ENCODE measurements at places on chromosomes 13 and 19.

GRCh38 chr19:15187026-15188007, 13.5 kb downstream of the NOTCH3 start:
- DNase-seq = no peak

- no peak for DNase-seq
Measured at GRCh38 chr13:40101708-40102359, 446.4 kb downstream of the COG6 start.

DNA sequence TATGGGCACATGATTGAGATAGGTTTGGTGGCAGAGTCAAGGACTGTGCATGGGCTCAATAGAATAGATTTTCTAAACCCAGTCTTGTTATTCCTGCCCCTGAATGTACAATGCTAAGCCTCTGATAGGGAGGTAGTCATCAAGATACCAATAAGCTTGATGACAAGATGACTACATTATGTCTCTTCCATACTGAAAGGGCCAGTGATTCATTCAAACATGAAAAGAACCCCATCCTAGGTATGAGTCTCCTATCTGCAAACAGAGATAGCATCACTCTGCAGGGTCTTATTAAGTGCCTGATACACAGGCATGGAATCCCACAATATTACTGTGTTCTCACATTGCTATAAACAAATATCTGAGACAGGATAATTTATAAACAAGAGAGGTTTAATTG, 40.3 kb upstream of the UFM1 start:
- DNase-seq = no peak

- DNase-seq = no peak
Measured at GRCh38 chr13:25190256-25190655, 18.2 kb upstream of the AMER2 start.

- DNase-seq = no peak
Measured at GRCh38 chr13:112184261-112184660, 117.3 kb downstream of the SOX1 start.

DNA sequence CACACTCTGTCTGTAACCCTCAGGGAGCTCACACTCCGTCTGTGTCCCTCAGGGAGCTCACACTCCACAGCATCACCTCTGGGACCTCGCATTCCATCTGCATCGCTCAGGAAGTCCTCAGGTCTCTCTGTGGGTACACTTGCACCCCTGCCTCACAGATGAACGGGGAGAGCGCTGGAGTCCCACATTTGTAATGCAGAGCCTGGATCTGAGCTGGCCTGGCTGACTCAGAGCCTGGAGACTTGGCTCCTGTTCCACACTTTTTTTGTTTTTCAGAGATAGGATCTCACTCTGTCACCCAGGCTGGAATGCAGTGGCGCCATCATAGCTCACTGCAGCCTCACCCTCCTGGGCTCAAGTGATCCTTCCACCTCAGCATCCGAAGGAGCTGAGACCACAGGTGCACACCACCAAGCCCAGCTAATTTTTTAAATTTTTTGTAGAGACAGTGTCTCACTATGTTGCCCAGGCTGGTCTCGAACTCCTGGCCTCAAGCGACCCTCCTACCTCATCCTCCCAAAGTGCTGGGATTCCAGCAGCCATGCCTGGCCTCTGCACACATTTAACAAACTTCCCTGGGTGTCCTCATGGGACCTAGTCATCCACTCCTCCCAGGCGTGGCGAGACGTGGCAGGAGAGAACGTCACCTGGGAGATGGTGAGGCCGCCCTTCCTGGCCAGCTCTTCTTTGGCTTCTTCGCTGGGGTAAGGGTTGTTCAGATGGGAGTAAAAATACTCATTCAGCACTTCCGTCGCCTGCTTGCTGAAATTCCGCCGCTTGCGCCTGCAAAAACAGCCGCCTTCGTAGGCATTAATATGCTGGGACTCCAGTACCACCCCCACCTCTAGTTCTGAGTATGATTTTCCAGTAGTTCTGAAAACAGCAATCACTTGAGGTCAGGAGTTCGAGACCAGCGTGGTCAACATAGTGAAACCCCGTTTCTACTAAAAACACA, 31.0 kb downstream of the CILP2 start:
- no peak for DNase-seq

DNA sequence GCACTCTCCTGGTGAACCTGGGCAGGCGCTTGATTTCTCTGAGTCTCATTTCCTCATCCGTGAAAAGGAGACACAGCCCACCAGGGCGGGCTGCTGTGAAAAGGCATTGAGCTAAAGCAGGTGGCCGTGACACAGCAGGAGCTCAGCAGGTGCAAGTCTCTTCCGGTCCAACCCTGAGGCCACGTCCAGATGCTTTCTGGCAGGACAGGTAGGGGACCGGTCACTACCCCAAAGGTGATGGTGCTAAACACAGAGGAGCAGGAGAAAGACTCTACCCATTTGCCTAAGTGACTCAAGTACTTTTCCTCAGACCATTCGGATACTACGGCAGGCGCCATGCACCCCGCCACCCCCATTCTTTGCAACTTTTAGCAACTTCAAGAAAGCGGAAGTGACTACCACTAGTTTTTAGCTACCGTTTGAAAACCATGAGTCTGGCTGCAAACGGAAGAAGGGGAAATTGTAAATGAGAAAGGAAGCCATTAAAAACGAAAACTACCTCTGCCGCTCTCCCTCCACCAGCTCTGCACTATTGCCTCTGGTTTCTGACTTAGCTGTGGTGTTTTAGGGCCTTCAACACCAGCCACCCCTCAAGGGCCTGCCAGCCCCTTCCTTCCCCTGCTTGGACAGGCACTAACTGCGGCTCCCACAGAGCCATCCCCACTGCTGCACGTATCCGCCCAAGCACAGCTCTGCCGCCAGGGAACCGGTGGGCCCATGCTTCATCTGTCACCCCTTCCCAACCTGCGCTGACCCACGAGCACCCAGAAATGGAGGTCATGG, 4.8 kb downstream of the PPP6R1 start:
- DNase-seq = no peak

- DNase-seq = no peak
Measured at GRCh38 chr19:988081-988480, 3.9 kb downstream of the WDR18 start.

GRCh38 chr13:46339035-46339666, 47.9 kb downstream of the RUBCNL start:
- no peak for DNase-seq

DNA sequence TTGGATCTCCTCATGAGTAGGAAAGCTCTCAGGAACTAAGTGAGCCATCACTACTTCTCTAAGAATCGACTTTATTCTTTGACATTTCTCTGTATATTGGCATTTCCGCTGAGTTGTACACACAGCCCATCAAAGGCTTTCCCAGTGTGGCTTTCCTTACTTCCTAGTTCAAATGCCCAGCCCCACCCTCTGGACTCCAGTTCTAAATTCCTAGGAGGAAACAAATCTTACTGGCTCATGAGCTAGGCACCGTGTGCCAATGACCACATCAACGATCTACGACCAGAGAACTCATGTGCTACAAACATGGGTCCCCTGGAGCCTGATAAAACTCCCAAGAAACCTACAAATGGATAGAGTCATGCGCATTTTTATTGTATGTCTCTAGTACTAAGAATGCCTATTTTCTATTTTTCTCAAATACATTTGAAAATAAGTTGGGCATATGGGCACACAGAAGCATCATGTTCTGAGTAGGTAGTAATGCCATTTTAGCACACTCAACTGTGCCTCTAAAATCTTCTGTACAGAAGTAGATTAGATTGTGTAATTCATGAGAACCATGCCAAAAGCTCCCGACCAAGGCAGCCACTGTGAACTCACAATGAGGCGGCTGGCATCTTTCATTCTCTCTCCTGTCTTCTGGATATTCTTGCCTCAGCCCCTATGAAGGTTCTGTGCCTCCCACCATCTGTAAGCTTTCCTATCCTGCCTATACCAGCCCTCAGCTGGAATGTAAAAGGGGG, 10.5 kb upstream of the RAP2A start:
- DNase-seq = peak; percentile 18

DNA sequence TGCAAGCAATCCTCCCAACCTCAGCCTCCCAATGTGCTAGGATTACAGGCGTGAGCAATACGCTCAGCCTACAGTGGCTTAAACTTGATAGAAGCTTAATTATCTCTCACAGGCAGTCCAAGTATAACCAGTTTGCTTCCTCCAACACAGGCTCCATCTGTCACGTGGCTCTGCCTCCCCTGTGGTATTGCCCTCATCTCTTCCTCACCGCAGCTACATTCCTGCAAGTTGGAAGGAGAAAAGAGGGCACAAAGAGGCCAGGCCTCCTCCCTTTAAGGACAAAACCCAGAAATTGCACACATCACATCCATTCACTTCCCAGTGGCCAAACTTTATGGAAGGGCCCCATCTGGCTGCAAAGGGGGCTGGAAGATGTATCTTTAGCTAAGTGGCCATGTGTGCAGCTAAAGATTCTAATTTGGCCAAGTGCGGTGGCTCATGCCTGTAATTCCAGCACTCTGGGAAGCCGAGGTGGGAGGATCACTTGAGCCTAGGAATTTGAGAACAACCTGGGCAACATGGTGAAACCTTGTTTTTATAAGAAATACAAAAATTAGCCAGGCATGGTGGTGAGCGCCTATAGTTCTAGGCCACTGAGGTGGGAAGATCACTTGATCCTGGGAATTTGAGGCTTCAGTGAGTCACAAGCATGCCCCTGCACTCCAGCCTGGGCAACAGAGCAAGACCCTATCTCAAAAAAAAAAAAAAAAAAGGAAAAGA, 3.1 kb upstream of the SDHAF1 start:
- no peak for DNase-seq

GRCh38 chr13:61084988-61085387, 330.7 kb downstream of the PCDH20 start:
- DNase-seq = no peak

DNA sequence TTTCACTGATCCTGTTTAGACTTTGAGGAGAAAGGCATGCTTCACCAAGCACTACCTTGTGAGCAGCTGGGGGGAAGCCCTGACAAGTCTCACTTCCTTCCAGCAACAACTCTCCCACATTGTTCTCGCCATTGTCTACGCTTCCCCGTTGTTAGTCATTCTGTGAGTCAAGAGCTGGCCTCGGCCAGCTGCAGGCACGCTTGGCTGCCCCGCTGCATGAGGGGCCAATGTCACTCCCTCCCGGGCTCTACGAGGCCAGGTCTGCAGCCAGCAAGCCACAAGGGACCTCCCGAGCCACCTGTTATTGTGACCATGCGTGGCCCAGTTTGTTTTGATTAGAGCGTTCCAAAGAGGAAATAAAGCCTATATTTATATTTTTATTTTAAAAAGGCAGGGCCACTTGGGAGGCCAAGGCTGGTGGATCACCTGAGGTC, 220.9 kb downstream of the FOXO1 start:
- DNase-seq = no peak

DNA sequence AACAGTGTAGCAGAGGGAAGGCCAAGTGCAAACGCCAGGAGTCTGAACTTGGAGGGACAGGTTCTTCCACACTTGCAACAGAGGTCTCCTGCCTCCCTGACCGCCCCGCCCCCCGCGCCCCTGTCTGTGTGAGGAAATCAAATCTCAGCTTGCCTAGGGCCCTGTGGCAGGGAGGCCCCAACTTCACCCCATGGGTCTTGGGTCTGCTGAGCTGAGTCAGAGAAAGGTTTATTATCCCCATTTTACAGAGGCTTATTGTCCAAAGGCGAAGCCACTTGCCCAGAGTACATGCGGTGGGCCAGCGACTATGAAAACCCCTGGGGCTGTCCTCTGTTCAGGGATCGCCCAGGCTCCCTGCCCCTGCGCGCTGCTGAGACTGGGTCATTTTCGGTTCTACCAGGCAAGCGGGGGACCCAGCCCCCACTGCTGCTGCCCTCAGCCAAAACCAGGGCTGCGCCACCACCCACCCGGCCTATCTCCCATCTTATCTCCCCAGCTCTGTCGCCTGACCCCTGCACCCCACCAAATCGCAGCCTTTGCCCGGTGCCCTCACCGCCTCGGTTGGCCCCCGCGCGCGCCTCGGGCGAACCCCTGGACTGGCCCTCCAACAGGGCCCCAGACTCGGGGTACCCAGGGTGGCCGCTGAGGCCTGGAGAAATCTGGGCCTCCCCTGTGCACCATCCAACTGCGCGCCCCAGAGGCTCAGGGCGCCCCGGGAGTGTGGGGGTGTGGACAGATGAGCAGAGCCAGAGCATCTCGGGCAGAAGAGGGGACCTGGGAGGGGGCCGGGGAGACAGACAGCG, 850 bp upstream of the CERS4 start:
- DNase-seq = peak; percentile 65

- no peak for DNase-seq
Measured at GRCh38 chr19:47110521-47111005, 3.0 kb downstream of the ZC3H4 start.

DNA sequence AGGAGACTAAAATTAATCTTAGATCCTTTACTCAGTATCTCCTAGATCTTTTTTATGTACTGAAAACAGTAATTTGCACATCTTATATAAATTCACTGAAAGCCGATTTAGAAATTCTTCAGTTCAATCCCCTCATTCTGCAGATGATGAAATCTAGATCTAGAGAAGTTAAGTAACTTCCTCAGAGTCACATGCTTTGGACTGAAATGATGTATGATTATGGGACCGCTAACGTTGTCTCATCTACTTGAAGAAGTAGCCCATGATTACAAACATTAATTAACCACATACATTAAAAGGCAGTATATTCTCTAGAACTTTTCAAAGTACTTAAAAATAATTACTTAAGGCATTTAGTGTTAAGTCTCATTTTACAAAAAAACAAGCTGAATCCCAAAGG, 37.8 kb downstream of the ELF1 start:
- no peak for DNase-seq

DNA sequence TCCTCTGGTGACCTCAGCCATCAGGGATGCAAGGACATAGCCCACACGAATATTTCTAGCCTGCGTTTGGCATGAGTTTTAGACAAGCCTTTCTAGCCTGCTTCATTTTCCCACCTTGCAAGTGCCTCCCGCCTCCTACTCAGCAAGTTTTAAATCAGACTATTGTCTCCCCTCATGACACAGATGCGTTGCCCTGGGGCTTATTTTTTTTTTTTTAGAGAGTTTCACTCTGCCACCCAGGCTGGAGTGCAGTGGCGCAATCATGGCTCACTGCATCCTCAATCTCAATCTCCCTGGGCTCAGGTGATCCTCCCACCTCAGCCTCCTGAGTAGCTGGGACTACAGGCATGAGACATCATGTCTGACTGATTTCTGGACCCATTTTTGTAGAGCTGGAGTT, 14.6 kb downstream of the GJB2 start:
- DNase-seq = no peak

GRCh38 chr19:32708457-32708856, 11.1 kb upstream of the TDRD12 start:
- no peak for DNase-seq

GRCh38 chr19:10173527-10173926, 21.2 kb downstream of the DNMT1 start:
- DNase-seq = no peak

GRCh38 chr13:52969373-52969772, 59.2 kb upstream of the OLFM4 start:
- no peak for DNase-seq

GRCh38 chr19:30498707-30499106, 126.5 kb downstream of the ZNF536 start:
- DNase-seq = no peak

GRCh38 chr13:40406405-40407120, 259.9 kb downstream of the FOXO1 start:
- no peak for DNase-seq

DNA sequence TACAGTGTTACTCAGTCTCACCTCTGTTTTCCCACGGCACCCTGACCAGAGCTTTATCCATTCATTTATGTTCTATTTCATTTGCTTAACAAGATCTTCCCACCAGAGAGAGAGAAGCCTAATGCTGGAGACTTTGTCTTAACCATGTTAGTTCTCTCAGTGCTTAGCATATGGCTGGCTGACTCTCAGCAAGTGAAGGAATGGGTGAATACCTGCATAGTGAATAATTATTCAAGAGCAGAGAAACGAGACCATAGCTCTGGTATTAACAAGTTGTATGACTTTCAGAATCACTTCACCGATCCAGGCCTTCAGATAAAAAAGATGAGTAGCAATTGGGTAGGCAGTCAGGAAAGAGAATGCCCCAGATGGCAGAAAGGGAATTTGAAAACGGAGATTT, 686.3 kb downstream of the LIG4 start:
- no peak for DNase-seq

Data from amygdala (tissue), 56 donors.